ENCODE measurements at places on chromosomes 16 and 17.

- DNase-seq = no peak
Measured at GRCh38 chr16:16861546-16861945, 482.6 kb downstream of the NPIPA7 start.

DNA sequence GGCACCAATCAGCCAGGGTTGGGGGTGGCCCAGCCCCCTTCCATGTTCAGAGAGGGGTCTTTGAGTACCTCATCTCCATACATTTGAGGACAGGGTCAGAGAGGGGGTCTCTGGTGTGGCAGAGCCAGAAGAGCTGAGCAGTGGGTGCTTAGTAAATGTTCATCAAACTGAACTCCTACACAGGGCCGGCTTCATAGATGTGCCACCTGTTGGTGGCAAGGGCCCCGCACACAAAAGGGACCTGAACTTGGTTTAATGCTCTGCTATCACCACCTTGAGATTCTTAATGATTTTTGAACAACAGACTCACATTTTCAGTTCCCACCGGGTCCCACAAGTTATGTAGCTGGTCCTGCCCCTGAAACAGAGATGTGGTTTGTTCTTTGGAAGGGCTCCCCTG is 9.0 kb upstream of the C1QL1 start:
- no peak for DNase-seq

GRCh38 chr17:79651761-79652160 is 40.9 kb upstream of the RBFOX3 start:
- no peak for DNase-seq

DNA sequence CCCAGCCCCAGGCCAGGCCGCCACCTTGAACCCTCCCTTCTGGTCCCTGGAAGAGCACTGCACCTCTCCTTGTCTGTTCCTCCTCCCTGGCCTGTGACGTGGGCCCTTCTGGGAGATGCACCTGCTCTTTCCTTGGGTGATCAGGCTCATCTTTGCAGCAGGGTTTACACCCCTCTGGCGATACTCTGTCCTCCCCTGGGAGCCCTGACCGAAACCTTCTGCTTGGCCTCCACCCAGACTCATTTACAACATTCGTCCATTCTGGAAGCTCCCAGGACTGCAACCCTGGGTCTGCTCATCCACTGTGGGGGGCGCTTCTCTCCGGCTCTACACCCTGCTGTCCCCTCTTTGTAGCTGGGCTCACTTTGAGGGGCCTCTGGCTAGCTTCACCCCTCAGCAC is 73.3 kb downstream of the PGS1 start:
- DNase-seq = no peak

GRCh38 chr16:85205747-85206471 is 93.6 kb upstream of the CIBAR2 start:
- no peak for DNase-seq

DNA sequence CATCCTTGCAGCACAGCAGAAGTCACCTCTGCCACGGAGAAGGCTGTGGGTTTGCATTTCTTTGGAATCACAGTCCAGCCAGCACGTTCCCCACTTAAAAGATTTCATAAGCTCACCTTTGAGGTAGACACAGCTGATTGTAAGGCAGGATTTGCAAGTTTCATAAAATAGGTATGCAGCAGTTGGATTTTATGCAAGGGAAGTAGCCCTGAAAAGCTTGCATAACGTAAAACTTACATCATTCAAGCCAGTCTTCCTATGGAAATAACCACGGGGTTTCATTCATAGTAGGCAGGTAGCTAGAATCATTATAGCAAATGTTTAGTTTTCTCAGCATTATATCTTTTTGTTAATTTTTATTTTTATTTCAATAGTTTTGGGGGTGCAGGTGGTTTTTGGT is 49.8 kb upstream of the ARHGAP44 start:
- DNase-seq = no peak

- DNase-seq = no peak
Measured at GRCh38 chr17:64261417-64262145, 1.5 kb downstream of the TEX2 start.

GRCh38 chr16:75272097-75272551 is 20.7 kb upstream of the BCAR1 start:
- DNase-seq = no peak

GRCh38 chr17:7572338-7572587 is 7.2 kb upstream of the CD68 start:
- no peak for DNase-seq

DNA sequence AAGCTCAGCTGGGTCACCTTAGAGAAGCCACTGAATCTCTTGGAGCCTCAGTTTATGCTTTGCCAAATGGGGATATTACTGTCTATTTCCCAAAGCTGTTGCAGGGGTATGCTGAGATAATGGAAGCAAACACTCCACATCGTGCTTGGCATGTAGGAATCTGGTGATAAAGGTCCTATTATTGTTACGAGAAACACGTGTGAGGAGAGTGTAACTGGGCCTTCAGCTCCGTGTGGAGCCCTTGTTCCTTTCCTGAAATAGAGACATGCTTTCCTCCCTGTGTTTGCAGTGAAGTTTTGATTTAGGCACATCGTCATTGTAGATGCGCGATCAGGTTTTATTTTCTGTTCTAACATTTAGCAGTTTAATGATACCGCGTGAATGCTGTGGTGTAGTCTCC is 292.4 kb downstream of the CPPED1 start:
- DNase-seq = no peak

DNA sequence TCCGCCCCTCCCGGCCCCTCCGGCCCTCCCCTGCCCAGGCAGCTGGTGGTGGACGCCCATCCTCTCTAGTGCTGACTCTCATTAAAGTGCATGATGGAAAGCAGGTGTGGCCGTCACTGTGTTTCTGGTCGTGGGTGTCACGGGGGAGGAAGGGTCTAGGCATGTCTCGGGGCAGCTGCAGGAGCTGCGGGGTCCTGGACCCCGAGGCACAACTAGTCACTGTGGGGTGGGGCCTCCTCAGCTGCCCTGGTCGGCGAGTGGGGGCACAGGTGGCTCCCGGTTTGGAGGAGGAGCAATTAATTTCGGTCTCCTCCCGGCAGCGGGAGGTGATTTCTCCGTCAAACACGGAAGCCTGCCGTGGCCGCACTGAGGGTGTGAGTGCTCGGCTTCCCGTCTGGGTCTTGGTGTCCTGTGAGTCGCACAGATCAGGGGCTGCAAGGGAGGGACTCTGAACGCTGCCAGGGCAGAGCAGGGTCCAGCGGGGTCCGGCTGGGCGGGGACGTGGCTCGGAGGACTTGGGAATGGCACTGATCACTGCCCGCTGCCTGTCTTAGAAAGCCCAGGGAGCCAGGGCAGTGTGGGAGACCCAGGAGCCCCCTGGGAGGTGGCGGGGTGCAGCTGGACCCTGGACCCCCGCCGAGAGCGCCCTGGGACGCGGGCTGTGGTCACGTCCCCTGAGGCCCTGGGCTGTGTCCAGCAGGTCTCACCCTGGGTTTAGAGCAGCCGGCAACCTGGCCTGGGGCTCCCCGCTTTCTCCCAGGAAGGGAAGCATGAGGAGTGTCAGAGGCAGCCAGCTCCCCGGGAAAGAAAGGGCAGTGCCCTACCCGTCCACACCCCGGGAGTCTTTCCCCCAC is 3.3 kb downstream of the TPSD1 start:
- peak; percentile 43 for DNase-seq

- no peak for DNase-seq
Measured at GRCh38 chr17:5536866-5537650, 47.3 kb downstream of the NLRP1 start.

GRCh38 chr17:42672038-42672437 is 4.8 kb downstream of the PLEKHH3 start:
- peak; percentile 76 for DNase-seq

DNA sequence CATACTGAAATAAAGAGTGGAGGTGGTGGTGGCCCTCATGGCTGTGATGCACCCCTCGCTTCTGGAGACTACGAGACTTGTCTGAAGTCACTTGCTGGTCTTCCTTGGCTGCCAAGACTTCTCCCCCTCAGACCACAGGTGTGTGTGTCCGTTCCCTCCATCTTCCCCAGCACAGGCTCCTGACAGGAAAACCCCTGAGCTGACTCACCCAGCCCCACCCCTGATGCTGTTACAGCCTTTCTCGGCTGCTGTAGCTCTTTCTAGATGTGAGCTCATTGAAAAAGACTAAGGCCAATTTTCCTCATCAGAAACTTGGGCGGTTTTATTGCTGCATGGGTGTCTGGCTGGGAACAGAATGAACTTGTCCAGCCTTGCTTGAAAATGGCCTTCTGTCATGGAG is 296.9 kb downstream of the TMEM114 start:
- no peak for DNase-seq
